CD4-positive, alpha-beta T cell treated with Interleukin-10 for 1 hour (primary cell): ENCODE measurements at places on chromosomes 7 and 10.

GRCh38 chr7:8286118-8286517, 24.2 kb upstream of the ICA1 start:
- DNase-seq: no peak

- DNase-seq: peak; percentile 78
Measured at GRCh38 chr7:98168181-98168903, 42.9 kb upstream of the BHLHA15 start.

- DNase-seq: no peak
Measured at GRCh38 chr7:157301610-157302120, 35.1 kb upstream of the DNAJB6 start.

DNA sequence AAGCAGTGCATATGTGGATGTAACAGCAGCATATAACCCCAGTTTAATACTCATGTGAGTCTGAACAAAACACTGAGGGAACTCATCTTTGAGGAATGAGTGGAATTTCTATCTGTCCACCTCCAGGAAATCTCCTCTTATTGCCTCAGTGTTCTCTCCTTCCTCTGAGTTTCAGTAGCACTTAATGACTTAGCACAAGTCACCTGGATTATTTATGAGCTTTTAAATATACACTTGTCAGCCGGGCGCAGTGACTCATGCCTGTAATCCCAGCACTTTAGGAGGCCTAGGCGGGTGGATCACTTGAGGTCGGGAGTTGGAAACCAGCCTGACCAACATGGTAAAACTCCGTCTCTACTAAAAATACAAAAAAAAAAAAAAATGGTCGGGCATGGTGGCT, 4.3 kb downstream of the LRRC20 start:
- no peak for DNase-seq

DNA sequence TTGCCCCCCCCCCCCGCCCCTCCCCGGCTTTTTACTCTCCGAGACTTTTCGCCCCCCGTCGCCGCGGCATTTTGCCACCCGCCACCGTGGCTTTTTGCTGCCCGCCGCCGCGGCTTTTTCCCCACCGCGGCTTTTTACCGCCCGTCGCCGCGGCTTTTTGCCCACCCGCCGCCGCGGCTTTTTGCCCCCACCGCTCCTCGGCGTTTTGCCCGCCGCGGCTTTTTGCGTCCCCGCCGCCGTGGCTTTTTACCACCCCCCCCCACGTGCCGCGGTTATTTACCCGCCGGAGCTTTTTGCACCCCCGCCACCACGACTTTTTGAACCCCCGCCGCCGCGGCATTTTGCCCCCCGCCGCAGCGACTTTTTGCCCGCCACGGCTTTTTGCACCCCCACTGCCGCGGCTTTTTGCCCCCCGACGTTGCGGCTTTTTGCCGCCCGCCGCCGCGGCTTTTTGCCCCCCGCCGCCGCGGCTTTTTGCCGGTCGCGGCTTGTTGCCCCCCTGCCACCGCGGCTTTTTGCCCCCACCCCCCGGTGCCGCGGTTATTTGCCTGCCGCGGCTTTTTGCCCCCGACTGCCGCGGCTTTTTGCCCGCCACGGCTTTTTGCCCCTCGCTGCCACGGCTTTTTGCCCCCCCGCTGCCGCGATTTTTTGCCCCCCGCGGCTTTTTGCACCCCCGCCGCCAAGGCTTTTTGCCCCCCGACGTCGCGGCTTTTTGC, 461.1 kb downstream of the ZNF33B start:
- DNase-seq: no peak
